ENCODE measurements at places on chromosomes 12 and 14.

DNA sequence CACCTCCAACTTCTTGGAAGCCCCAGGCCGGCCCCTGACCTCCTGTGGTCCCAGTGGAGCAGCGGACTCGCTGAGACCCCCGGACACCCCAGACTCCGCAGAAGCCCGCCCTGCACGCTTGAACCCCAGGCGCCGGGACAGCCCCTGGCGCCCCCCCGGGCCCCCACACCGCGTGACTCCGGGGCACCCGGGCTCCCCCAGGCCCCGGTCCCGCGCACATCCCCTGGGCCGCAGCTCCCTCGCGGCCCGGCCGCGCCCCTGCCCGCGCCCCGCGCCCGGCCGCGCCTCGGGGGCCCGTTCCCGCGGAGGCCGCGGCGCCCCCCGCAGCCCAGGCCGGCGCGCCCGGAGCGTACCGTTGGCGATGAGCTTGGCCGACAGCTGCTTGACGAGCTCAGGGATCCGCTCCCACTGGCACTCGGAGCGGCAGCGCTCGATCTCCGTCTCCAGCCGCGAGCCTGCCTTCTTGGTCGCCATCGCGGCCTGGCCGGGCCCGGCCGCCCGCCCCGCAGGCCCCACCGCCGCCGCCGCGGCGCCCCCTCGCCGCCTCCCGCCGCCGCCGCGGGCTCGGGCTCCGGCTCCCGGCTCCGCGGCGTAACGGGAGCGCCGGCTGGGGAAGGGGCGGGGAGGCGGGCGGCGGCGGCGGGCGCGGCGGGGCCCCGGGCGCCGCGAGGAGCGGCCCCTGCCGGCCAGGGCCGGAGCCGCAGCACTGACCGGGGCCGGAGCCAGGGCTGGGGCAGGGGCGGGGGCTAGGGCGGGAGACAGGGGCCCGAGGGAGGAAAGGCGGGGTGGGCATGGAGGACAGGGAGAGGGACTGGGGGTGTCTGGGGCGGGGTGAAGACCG lies at the start of gene TTC7B:
TTC7B (minus strand) TSS at position 609 of the 841 bp plus-strand sequence; CDS start at position 474, 135 bp downstream.
- DNase-seq, result peak; percentile 73

DNA sequence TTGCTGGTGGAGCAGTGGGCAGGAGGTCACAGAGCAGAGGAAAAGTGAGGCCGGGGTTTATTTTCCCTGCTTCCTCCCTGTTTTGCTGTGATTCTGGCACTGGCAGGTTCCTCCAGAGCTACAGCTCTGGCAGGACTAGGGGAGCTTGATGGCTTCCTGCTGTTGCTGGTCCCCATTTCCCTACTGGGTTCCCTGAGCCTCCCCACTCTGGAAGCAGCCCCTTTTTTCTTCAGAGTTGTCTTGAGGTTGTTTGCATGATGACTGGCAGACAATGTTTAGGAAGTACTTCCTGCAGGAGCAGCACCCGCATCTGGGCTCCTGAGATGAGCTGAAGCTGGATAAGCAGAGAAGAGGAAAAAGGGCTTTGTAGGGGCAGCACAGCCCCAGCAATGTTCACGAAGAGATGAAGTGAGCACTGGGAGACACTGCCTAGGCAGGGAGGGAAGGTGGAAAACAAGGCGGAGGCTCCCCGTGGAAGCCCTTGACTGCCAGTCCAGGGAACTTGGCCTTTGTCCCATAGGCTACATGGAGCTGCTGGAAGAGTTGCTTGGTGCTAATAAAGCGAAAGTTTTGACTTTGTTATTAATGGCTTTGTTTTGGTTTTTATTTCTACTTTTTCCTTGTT lies 126.9 kb downstream of the SLC38A6 start:
- no peak for DNase-seq

DNA sequence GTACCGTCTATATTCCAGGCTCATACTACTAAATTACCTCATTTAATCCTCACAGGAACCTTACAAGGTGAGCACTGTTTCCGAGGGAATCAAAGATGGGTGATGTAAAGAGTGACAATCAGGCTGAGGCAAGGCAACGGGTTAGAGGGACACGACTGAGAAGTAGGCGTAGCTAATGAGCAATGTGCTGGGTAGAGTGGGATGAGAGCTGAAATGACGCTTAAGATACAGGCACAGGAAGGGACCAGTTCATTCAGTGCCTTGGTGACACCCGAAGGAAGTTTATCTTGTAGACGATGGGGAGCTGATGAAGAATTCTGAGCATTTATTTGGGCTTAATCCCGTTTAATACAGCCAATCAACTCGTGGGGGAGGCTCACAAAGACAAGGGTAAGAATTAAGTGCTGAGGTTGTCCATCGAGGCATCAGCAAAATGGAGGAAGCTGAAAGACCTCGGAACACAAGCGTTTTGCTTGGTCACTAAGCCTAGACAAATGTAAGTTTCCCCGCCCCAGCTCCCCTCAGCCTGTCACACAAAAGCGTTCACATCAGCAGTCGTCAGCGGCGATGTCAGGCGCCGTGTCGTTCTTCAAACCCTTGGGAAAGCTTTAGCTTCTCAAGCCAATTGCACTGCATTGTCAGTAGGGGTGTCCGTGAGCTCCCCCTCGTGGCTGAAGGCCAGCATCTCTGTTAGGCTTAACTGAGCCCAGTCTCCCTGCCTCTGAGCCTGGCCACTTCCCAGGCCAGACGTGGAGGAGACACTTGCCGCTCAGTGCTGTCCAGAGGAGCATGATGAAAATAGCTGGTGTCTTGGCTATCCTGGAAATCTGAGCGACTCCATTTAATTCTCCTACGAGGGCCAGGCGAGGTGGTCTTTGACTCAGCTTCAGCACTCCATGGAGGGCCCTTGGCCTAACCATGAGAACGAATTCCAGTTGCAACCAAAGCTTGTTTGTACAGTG lies 288.5 kb upstream of the G2E3 start:
- peak; percentile 83 for DNase-seq

DNA sequence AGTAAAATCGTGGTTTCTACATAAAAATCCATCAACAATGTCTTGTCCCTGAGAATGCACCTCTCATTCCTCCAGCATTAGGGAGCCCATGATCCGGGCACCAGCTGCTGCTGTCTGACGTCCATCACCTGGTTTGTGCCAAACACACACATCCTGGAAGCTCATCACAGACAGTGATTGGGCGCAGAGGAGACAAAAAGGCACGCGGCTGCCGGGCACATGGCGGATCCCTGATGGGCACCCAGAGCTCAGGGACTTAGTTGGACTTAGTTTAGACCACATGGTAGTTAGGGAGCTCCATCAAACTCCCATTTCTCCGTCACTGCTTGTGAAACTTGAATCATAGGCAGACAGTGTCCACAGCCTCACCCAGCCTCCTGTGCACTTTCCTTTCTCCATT lies 1059.3 kb downstream of the TMEM121 start:
- DNase-seq, result no peak

DNA sequence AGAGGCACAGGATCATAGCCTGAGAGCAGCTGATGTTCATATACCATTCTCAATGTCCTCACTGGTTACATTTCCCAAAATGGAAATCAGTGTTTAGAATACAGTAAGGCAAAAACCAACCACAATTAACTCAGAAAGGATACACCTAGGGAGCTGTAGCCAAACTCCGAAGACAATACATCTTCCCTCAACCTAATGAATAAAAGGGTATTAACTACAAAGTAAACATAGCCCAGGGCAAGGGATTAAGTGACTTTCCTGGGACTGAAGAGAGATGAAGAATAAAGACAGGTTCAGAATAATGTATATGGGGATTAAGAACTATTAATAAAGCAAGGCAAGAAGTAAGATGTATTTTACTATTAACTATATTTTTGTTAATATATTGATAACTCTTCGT lies 79.5 kb downstream of the RPS29 start:
- no peak for DNase-seq

GRCh38 chr12:94563286-94563685 lies 87.1 kb downstream of the TMCC3 start:
- no peak for DNase-seq

DNA sequence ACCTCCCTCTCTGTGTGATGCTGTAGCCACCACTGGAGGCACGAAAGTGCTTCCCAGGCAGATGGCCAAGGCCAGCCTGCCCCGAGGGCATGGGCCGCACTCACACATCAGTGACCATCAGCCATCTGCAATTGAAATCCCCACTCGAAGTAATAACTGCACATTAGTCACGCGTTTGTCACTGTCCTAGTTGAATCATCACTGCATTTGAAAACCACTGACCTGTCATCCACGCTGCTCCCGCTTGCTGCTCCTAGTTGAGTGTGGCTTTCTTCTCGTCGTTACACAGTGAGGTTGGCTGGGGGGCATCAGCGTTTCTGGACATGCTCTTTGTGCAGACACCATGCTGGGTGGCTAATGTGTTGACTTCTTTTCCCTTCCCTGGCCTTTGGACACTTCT lies 176.1 kb downstream of the ADGRD1 start:
- DNase-seq, result peak; percentile 71

- peak; percentile 71 for DNase-seq
These were observed 43.7 kb downstream of the KDM2B start for GRCh38 chr12:121536899-121537813.

- no peak for DNase-seq
These were observed 917.7 kb downstream of the DIO2 start for GRCh38 chr14:79293482-79294177.

DNA sequence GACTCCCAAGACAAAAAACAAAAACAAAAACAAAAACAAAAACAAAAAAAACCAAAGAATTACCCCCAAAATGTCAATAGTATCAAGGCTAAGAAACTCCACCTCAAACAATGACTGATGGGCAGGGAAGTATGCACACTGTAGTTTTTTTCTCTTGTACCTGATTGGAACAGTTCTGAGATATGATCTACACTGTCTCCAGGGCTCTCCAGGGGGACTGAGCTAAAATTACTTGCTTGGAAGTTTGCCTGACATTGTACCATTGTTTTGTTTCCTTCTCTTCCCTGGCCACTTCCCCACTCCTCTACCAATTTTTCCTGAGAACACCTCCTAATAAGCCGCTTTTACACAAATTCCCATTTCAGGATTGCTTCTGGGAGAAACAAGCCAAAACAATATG lies 22.3 kb upstream of the CATSPERB start:
- DNase-seq, result no peak
